ENCODE measurements at places on chromosomes 2 and 18.

DNA sequence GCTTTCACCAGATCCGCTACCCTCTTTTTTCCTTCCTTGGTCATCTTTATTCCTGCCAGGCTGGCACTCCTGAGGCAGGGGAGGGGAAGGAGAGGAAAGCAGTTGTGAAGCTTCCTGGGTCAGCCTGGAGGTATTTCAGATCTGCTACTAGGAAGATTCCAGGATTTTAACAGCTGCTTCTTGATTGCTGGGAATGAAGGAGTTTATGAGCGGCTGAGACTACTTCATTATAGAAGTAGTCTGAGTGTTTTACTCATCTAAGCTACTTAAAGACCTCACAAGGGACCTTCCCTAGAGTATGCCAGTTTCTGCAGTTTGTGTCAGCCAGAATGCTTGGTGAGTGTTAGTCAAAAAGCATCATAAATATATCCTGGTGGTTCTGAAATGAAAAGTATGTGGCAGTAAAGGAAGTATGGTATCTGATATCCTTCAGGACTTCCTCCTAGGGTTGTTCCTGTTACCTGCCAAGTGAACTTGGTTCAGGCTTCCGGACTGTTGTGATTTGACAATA lies 1.9 kb downstream of the TANC1 start:
- DNase-seq: no peak

GRCh38 chr2:101107241-101107640 lies 43.9 kb downstream of the TBC1D8 start:
- DNase-seq: no peak

DNA sequence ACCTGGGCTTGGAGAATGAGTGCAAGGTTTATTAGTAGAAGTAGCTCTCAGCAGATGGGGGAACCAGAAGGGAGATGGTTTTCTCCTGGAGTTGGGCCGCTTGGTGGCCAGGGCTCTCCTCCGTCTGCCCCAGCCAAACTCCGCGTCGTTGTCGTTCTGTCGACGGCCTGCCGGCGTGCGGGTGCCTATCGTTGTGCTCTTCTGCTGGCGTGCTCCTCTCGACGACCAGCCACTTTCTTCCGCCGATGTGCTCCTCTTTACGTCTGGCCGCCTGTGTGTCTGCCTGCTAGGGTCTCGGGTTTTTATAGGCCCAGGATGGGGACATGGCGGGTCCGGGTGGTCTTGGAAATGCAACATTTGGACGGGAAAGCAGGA lies 119.1 kb downstream of the BMPR2 start:
- no peak for DNase-seq

- no peak for DNase-seq
Measured at GRCh38 chr18:8810157-8810556, 104.8 kb downstream of the MTCL1 start.

GRCh38 chr18:36812678-36813077 lies 16.1 kb downstream of the TPGS2 start:
- DNase-seq: no peak

DNA sequence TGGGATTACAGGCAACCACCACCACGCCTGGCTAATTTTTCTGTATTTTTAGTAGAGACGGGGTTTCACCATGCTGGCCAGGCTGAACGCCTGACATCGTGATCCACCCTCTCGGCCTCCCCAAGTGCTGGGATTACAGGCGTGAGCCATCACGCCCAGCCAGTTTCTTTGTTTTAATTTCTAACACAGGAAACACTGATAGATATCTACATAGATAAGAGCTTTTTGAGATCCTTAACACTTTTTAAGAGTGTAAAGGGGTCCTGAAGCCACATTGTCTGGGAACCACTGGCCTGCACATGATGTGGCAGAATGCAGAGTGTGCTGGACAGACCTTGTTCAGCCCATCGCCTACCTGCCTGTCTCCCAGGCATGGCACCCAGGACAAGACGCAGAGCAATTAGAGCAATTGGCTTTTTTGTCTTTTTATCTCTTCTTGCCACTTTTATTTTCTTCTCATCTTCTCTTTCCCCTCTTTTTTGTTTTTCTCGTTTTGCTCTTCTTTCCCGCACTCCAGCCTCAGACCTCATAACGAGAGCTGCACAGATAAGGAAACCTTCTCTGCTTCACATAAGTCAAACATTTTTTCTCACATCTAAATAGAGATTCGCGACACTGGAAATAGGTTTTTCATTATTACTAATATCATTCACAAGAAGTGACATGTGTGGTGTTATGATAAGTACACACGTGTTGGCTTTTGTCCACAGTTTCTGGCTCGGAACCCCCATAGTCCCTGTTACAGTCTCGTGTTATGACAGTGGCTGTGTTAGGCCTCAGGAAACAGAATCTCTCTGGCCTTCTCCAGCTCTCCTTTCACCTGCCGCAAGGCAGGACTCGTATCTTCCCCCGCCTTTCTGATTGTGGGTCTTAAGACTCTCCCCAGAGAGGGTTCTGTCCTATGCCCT lies 25.2 kb upstream of the GPR55 start:
- DNase-seq: no peak

DNA sequence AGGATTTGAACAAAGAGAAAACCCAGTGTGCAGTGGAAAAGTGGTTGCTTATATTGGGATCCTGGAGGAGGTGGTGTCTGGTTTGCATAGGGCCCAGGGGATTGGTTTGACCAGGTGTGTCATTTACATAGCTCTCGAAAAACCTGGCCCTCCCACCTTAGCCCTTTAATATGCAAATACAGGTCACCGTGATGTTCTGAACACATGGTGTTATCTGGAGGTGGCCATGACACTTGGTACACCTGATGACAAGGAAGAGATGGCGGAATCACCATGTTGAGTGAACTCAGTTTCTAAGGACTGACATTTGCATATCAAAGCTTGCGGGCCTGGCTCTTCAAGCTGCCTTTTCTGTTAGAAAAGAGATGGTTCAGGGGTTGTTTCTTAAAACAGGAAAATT lies 2.3 kb upstream of the NAPG start:
- no peak for DNase-seq

All from C1 segment of cervical spinal cord (tissue), 14 donors.